Cortex of kidney (tissue), 1 donor: ENCODE measurements at places on chromosomes 4 and X.

DNA sequence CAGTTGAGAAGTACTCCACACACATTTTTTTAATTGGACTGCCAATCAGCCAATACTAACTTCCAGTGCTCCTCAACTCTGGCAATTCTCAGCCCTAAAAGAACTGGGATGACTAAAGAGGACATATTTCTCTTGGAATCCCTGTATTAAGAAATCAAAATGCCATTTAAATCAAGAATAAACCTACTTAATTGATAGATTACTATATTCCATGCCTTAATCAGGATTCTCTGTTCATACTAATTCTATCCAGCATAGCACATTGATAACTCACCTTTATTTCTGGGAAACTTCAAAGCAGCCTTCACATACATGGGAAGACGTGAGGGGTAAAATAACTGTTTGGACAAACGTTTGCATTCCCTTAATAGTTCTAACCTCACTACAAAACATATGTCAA is 93.0 kb upstream of the DKK2 start:
- no peak for DNase-seq

- DNase-seq, result no peak
These were observed 64.3 kb downstream of the FRAS1 start for GRCh38 chr4:78121338-78121904.

DNA sequence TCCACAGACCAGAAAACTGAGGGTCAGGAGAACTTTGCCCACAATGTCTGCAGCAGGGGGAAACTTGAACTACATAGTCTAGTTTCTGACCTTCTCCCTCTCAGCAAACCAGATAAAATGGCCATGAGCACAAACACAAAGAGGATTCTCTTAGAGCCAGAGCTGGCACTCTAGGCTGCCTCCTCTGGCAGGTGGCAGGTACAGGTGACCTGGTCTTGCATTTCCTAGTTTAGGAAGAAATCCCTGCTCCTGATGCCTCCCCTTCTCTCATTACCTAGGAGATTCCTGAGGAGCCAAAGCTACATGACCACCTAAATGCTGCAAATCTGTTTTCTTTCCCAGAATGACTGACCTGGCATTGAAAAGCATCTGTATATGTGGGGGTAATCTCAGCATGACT is 45.1 kb downstream of the ARHGEF9 start:
- no peak for DNase-seq

DNA sequence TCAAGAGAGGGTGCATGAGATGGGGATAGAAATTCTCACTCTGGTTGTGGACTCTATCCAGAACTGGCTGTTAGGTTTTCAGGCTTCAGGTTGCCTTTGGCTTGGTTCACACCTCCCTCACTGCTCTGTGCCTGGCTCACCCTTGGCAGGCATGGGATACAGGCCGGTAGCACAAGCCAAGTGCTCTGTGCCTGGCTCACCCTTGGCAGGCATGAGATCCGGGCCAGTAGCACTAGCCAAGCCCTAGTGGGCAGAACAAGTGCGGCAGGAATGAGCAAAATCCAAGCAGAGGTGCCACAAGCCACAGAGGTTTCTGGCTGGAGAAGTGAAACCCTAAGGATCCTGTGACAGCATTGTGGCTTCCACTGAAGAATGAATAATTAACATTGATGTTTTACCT is 1642.3 kb downstream of the C4orf33 start:
- DNase-seq, result no peak

GRCh38 chrX:140433582-140433981 is 71.3 kb downstream of the SOX3 start:
- DNase-seq, result no peak

GRCh38 chrX:152988536-152989291 is 5.2 kb downstream of the PNMA5 start:
- DNase-seq, result no peak

GRCh38 chrX:96835660-96836289 is 47.9 kb upstream of the RPA4 start:
- DNase-seq, result no peak

DNA sequence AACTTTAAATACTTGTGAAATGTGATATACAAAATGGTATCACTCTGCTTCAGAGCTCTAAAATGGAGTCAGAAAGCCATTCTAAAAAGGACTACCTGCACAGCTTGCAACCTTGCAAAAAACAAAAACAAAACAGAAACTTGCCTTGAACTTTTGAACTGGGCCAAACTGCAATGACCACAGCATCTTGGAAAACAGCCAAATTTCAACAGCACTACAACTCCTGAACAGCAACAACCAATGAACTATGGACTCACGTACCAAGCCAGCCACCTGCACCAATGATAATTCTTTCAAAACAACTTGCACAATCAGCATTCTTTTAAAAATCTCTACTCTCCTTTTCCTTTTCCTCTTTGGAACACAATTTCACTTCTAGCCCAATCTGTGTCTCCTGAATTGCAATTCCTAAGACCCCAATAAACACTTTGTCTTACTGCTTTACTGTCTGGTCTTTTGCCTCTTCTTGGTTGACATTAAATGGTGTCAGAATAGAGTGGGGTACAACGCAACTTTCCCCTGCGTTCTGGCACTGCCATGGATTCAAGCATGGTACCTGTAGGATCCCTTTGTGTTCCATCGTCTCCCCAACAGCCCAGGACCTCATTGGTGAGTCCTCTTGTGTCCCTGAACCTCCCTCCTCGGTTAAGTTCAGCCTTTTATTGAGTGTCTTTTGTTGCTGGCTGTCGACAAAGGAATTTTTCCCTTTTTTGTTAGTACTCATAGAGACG is 35.7 kb upstream of the FMR1 start:
- DNase-seq, result no peak

DNA sequence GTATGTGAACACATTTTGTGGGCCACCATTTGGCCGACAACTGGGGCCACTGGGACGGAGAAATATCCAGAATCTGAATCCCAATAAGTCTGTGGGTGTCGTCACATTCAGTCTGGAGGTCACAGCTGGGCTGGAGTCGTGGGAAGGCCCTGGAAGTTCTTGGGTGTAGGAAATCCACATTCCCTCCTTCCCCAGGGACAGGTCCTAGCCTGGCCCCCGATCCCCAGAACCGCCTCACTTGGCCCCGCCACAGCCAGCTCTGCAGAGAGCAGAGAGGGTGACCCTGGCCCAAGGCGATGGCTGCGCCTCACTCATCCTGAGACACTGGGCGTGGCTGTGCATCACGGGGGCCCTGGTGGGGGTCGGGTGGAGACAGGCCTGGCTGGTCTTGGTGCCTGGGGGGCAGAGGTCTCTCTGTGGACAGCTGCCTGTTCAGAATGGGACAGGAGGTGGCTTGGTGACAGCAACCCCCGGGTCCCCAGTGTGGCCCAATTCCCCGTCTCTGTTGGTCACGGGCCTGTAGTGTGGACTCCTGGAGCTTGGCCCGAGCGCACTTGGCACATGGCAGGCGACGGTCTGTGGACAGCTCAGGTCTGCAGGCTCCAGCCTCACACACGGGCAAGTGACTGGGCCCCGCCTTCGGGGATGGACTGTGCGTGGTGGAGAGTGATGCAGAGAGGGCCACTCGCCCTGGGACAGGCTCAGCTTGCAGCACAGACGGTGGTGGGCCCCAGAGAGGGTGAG is 16.4 kb downstream of the DOK7 start:
- no peak for DNase-seq

DNA sequence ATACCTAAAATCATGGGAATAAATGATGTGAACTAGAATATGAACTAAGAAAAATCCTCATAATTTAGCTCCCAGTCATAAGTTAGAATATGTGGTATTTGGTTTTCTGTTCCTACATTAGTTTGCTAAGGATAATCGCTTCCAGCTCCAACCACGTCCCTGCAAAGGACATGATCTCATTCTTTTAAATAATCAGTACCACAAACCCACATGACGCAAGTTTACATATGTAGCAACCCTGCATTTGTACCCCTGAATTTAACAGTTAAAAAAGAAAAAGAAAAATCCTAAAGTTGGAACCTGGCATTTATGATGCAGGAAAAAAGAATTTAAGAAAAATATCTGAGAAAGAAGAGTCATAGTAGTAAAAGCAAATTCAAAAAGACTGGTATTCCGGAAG is 13.3 kb downstream of the UBA6 start:
- no peak for DNase-seq

DNA sequence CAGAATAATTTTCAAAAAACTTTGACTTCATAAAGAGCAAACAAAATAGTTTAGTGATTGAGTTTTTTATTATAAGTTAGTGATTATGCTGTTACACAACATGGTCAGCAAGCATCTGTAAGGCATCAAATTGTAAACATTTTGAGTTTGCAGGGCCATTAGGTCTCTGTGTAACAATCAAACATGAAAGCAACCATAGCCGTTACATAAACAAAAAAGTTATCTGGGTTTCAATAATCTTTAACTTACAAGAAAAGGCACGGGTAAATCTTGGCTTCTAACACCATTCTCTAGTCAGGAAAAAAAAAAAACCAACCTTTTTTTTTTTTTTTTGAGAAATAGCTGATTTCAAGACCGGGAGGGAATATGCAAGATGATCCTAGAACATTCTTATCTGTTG is 1941.1 kb downstream of the PCDH7 start:
- no peak for DNase-seq

DNA sequence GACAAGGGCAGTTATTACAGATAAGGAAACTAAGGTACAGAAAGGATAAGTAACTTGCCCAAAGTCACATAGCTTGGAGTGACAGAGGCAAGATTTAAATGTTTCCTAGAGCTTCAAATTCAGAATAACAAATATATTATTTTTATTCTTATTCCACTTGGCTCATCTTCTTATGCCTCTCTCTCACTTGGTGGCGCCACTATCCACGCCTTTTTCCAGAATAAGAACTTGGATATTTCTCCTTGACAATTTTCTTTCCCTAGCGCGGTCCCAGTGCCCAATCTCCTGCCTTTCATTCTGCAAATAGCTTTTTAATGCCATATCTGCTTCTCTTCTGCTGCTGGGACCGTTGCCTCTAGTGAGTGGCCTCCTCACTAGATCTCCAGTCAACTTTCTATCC is 78.5 kb downstream of the MSN start:
- no peak for DNase-seq

- no peak for DNase-seq
These were observed 25.1 kb downstream of the PIR start for GRCh38 chrX:15468036-15468435.

- no peak for DNase-seq
These were observed 7.0 kb downstream of the MXD4 start for GRCh38 chr4:2254665-2255500.
